ENCODE measurements at places on chromosomes 4 and X. TPM values are rescaled to one million over a fixed set of nuclear protein-coding genes. Genes with fewer than 3 reads are reported as not detected.

DNA sequence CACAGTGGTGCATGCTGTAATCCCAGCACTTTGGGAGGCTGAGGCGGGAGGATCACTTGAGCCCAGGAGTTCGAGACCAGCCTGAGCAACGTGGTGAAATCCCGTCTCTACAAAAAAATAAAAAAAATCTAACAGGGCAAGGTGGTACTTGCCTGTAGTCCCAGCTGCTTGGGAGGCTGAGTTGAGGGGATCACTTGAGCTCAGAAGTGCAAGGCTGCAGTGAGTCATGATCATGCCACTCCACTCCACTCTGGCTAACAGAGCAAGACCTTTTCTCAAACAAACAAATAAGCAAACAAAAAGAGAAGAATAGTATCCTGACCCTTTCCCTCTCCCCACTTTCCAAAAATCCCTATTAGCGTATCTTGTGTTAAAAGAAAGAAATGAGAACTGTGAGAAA is 52.7 kb downstream of the NPY1R start:
- no peak for DNase-seq

- DNase-seq, result no peak
Measured at GRCh38 chr4:133598779-133599178, 449.7 kb downstream of the PCDH10 start.

GRCh38 chr4:69800599-69800998 is 40.2 kb upstream of the SULT1B1 start:
- peak; percentile 79 for DNase-seq

SULT1B1 gene
- 0.17 TPM for total RNA-seq

DNA sequence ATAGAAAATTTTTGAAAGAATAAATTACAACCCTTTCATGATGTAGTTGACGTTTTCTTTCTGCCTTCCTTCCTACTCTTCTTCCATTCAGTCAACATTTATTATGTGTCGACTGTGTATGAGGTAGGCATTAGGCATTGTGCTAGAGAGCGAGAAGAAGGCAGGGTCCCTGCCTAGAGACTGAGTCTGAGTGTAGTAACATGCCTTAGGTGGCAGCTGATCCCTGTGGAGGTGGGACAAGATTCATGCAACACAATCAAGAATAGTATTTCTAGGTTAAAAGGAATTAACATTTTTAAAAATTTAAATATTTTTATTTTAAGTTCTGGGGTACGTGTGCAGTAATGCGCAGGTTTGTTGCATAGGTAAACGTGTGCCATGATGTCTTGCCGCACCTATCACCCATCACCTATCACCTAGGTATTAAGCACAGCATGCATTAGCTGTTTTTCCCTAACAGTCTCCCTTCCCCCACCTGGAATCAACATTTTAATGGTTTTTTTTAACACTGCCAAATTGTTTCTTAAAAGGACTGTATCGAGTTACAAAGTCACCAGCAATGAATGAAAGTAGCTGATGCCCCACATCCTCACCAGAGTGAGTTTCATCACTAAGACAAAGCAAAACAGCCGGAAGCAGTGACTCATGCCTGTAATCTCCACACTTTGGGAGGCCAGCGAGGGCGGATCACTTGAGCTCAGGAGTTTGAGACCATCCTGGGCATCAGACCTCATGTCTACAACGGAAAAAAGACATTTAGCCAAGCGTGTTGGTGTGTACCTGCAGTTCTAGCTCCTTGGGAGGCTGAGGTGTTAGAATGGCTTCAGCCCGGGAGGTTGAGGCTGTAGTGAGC is 84.0 kb downstream of the WWC2 start:
- peak; percentile 91 for DNase-seq

TENM3 gene
- 29.9 TPM for total RNA-seq

DNA sequence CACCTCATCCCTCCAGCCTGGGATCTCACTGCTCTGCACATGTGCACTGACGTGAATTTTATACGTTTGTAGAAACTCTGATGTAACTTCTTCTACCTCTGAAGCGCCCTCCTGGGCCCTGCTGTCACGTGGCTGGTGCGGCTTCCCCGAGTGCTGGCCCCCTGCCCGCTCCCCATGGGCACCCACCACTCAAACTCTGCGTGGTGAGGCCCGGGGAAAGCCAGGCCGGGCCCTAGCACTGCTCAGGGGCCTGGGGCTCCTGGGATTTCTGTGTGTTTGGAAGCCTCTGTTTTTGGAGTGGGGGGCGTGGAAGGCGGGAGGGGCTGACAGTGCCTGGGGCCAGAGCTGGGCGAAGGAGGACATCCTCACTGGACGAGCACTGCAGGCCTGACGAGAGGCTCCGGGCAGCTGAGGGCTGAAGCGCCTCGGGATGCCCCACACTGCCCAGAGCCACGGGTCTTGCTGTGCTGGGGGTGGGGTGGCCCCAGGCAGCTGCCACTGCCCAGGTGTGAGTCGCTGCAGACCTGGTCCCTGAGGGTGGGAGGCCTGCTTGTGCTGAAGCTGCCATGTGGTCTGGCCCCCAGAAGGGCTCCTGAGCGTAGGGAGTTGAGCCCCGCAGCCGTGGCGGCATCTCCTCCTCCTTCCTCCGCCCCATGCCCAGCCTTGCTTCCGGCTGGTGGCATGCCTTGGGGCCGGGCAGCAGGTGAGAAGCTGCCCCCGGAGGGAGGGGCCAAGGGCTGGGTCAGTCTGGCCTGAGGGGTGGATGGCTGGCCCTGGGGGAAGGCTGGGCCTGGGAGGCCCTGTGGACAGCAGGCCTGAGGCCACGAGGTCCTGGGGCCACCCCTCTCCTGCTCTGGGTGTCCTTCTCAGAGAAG is 7.7 kb downstream of the NAT8L start:
- no peak for DNase-seq

- DNase-seq, result no peak
Measured at GRCh38 chrX:1443496-1444075, 9.1 kb downstream of the ASMTL start.

- DNase-seq, result no peak
Measured at GRCh38 chr4:24578364-24578763, 6.0 kb downstream of the DHX15 start.

Data from LHCN-M2 (cell line).